ENCODE measurements at places on chromosomes 12 and 14. TPM values are rescaled to one million over a fixed set of nuclear protein-coding genes. Genes with fewer than 3 reads are reported as not detected.

ASB2 gene
- total RNA-seq, result not detected

WIF1 gene
- not detected for total RNA-seq

CELA1 gene
- not detected for total RNA-seq

VAMP1 gene
- 10.3 TPM for total RNA-seq

CYP46A1 gene
- total RNA-seq, result 0.19 TPM

ESPL1 gene
- 1.1 TPM for total RNA-seq

PXMP2 gene
- 17.2 TPM for total RNA-seq

BDKRB2 gene
- total RNA-seq, result 6.7 TPM

SERPINA1 gene
- total RNA-seq, result not detected

MYO1H gene
- not detected for total RNA-seq

CLEC4E gene
- total RNA-seq, result not detected

RHOJ gene
- 6.6 TPM for total RNA-seq

DDX54 gene
- 108 TPM for total RNA-seq

JAG2 gene
- 1.9 TPM for total RNA-seq

ACSM4 gene
- not detected for total RNA-seq

BCL2L14 gene
- not detected for total RNA-seq

RNU4-1 gene
- total RNA-seq, result under 0.01 TPM

DEPDC4 gene
- total RNA-seq, result not detected

HIP1R gene
- 9.2 TPM for total RNA-seq

C12orf54 gene
- not detected for total RNA-seq

NYNRIN gene
- total RNA-seq, result 9.5 TPM

ENDOU gene
- not detected for total RNA-seq

SERPINA3 gene
- 731 TPM for total RNA-seq

ATP23 gene
- total RNA-seq, result 10.9 TPM

VCPKMT gene
- total RNA-seq, result 4.1 TPM

COX8C gene
- total RNA-seq, result not detected

CLEC2D gene
- 1.1 TPM for total RNA-seq

SERPINA9 gene
- not detected for total RNA-seq

TAS2R19 gene
- 0.94 TPM for total RNA-seq

COCH gene
- total RNA-seq, result 0.20 TPM

DHRS2 gene
- total RNA-seq, result not detected

TDRD9 gene
- 0.31 TPM for total RNA-seq

ST8SIA1 gene
- total RNA-seq, result 4.0 TPM

WDHD1 gene
- total RNA-seq, result 3.9 TPM

CLEC4D gene
- not detected for total RNA-seq

KRT80 gene
- 0.12 TPM for total RNA-seq

PPP1R3E gene
- 9.9 TPM for total RNA-seq

KLRD1 gene
- total RNA-seq, result 0.88 TPM

FIGNL2 gene
- total RNA-seq, result 0.24 TPM

ZNF705A gene
- total RNA-seq, result not detected

KRT75 gene
- total RNA-seq, result not detected

OTOGL gene
- 0.15 TPM for total RNA-seq

PRH2 gene
- not detected for total RNA-seq

DACT1 gene
- total RNA-seq, result 6.2 TPM

CNPY2 gene
- 85.4 TPM for total RNA-seq

PRIMA1 gene
- total RNA-seq, result not detected
